Cerebellar nuclear complex (tissue), 1 donor: ENCODE measurements at places on chromosomes 1 and 21.

DNA sequence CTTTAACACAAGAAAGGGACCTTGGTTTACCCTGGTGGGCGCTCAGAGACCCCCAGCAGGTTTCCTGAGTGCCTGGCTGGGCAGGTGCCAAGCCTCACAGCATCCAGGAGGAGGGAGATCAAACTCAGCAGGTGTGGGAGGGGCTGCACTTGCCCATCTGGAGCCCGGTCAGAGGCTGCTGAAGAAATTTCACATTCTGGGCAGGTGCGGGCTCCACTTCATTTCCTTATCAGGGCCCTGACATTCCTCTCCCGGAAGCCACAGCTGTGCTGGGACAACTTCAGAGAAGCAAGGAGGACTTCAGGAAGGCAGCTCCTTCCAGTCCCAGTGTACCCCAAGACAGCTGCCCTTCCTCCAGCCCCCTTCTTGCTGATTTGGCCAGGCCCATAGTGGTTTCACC is 82.9 kb downstream of the ITPKB start:
- no peak for DNase-seq

GRCh38 chr1:8439015-8439702 is 121.2 kb downstream of the SLC45A1 start:
- DNase-seq, result peak; percentile 79

DNA sequence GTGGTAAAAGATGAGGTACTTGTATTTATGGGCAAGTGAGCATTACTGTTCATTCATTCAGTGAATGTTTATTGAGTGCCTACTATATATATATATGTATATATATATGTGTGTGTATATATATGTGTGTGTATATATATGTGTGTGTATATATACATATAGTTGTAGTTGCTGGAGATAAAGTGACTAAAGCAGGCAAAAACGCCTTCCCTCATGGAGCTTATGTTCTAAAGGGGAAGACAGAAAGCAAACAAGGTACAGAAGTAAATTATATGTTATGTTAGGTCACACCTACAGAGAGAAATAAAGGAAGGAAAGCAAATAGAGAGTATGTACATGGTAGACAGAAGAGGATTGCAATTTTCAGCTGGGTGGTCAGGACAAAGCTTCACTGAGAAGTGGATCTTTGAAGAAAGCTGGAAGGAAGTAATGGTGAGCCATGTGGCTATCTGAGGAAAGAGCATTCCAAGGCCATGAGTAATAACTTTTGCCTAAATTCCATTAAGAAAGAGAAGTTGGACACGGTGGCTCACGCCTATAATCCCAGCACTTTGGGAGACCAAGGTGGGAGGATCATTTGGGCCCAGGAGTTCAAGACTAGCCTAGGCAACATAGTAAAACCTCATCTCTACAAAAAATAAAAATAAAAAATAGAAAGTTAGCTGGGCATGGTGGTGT is 33.5 kb upstream of the KLF17 start:
- DNase-seq, result no peak

DNA sequence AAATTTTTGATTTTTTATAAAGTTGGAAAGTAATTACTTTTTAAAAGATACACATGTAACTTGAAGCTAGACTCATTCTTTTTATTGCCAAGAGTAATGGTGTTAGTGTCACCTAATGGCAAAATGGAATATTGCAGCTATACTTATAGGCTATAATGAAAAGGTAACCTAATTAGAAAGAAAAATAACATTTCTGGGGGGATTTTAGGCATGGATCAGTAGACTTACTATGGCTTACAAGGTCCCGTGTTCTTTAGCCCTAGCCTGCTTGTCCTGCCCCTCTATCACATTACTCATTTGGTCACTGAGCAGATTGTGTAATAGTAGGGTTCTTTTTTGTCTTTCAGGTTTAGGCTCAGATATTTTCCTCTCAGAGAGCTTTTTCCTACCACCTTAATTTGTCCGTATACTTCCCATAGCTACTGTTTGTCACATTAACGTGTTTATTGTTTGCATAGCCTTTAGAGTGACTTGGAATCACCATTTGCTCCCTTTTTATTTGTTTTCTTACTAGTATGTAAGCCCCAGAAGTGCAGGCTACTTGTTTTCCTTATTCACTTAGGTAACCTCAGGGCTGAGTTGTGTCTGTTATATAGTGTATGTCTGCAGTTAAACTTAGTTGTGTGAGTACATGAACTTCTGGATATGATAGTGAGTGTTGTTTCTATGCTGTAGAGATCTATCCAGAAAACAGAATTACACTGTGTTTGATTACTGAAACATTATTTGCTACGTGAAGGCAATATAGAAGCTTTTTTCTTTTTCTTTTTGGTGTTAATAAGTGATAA is 58.7 kb downstream of the RABGAP1L start:
- no peak for DNase-seq

DNA sequence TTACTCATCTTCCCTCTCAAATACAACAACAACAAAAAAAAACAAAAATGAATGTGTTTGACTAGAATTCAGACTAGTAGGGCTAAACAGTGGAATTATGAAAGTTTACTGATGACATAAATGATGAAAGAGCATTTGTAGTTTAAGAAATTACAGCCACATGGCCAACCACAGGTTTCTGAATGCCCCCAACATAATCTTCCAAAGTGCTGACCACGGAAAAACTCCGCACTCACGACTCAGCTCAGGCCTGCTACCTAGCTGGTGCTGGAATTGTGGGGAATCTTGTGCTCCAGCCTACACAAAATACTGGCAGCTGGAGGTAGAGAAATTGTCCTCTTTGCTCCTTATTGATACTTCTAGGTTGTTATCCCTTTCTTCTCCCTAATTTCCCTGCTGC is 23.6 kb upstream of the TBX15 start:
- no peak for DNase-seq

- DNase-seq, result no peak
Observed at GRCh38 chr1:11600836-11601235, 53.4 kb downstream of the FBXO2 start.

GRCh38 chr1:89948722-89949345 is 46.1 kb upstream of the ZNF326 start:
- no peak for DNase-seq

DNA sequence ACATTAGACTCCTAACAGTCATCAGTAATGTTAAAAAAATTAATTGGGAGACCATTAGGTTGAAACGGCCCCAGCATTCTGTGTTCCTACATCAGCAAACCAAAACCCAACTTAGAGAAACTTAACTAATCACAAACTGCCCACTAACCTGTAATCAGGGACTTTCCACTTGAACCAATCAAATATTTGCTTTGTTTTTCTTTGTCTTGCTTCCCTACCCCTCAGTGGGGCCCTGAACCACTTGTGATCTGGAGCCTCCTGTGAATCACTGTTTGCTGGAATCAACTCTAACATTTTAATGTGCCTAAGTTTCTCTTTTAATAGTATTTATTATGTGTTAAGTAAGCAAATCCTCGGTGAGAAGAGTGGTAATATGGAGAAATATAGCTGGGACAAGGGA is 64.0 kb downstream of the ABCA4 start:
- no peak for DNase-seq

GRCh38 chr1:174114788-174115448 is 44.4 kb upstream of the RABGAP1L start:
- no peak for DNase-seq

DNA sequence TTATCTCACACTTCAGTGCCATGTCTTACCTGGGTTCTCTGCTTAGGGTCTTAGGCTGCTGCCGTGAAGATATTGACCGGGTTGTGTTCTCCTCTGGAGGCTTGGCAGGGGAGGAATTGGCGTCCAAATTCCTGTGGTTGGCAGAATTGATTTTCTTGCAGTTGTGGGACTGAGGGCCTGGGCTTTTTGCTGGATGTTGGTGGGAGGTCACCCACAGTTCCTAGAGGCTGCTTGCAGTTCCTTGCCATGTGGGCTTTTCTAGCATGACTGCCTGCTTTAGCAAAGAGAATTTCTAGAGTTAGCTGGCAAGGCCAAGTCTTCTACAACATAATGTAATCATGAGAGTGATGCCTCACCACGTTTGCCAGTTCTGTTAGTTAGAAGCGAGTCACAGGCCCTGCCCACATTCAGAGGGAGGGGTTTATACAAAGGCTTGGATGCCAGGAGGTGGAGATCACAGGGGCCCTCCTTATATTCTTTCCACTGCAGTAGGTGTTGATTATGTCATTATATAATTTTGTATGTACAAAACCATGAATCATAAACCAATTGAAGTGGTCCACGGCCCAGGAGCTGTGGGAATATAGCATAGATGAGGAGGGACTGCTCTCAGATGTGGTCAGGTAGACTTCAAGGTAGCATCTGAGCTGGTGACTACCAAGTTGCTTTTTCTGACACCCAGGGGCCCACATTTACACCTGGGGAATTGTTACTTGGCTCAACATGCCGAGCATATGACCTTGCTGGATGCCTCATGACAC is 6.6 kb downstream of the UBL4B start:
- no peak for DNase-seq

DNA sequence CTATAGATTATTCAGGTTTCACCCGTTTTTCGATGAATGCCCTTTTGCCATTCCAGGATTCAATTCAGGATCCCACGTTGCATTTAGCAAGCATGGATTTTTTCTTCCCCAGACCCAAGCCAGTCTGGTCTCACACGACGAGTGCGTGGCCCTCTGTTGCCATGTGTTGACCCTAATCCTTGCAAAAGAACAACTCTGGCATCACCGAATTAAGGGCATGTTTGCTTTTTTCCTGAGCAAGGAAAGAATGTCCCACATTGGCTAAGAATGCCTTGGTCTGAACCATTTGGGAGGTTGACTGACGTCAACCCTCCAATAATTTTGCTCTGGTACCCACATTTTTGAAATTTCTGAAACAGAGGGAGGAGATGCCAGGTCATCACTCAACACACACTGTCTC is 153.0 kb upstream of the WNT4 start:
- no peak for DNase-seq

GRCh38 chr1:145891143-145891542 is 5.5 kb upstream of the ANKRD35 start:
- DNase-seq, result no peak

- DNase-seq, result no peak
Observed at GRCh38 chr1:62327360-62328055, 8.3 kb upstream of the KANK4 start.

DNA sequence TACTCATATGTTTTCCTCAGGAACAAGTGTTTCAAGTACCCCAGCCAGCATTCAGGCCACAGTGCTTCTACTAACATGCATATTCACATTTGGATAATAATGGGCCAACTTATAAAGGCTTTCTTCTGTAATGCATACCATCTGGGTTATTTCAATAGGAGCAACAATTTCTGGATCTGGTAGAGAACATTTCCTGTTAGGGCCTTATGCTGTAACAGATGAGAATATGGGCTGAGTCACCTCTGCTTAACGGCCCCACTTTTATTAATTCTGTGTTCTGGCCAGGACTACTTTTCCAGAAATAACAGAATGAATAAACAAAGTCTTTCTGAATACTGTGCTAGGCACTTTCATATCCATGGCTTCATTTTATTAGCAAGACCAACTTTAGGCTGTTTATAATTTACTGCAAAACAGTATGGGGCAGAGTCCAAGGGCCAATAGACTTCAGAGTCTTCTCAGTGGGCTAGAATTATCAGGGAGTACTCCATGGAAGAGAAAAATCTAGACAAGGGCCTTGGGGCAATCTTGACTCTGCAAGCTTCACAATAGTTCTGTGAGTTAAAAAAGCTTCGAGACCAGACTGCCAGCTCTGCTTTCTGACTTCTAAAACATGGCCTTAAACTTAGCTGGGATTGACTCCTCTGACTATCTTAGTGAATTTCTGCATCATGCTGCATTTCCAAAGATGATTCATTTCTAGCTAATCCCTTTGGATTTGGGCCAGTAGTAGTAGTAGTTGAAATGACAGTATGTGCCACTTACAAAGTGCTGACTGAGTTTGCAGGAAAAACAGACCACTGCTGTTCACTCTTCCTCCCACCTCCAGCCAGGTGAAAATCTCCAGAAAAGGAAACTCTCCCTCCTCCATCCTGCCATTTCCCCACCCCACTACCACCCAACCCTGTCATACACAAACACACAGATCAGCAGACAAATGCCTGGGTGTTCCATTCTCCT is 8.2 kb upstream of the SSX2IP start:
- DNase-seq, result no peak

DNA sequence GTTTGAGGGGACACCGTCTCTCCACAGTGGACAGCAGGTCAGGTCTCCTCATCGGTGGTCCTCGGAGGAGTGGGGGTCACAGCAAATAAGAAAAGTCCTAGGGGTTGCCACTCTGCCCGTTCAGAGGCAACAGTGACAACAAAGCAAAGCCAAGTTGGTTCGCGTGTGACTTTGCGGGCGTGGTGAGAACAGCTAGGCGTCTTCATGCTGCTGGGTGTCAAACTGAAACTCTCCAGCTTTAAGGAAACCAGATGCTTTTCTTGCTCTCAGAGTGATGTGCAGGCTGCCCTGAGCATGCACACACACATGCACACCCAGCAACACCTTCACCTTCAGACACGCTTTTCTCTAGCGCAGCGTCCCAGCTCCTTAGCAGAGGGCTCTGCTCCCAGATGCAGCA is 70.1 kb upstream of the ARHGEF16 start:
- DNase-seq, result no peak
